Dermis blood vessel endothelial cell (primary cell): ENCODE measurements at places on chromosomes 11 and 22. TPM values are rescaled to one million over a fixed set of nuclear protein-coding genes. Genes with fewer than 3 reads are reported as not detected.

DNA sequence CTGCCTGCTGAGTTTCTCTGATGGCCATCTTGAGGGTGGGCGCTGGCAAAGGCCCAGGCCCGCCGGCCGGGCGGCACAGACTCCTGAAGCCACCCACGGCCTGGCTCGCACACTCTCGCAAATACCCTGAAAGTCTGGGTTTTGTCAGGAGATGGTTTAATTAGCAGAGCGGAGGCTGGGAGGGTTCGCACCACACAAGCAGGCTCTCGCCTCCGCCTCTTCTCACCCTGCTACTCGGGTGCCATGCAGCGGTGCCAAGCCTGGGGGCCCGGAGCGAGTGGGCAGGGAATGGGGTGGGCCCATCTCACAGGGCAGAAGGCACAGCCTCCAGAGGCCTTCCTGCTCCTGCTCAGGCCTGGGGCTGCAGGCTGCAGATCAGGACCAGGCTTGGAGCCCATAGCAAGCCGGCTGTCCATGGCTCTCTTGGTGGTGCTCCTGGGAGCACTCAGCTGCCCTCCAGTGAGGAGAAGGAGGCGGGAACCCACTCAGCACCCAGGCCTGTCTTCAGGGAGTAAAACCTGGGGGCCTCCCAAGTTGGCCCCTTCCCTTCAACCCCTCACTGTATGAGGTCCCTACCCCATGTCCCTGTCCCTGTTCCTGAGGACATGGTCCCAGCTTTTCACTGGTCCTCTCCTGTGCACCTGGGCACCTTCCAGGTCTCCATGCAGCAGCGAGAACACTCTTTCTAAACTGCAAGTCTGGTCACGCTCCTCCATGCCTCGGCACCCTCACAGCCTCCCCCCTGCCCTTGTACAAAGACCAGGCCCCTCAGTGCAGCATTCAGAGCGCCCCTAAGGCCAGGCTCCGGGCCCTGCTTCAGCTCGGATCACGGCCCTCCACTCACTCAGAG lies 62.0 kb downstream of the FLRT1 start:
- no peak for DNase-seq

DNA sequence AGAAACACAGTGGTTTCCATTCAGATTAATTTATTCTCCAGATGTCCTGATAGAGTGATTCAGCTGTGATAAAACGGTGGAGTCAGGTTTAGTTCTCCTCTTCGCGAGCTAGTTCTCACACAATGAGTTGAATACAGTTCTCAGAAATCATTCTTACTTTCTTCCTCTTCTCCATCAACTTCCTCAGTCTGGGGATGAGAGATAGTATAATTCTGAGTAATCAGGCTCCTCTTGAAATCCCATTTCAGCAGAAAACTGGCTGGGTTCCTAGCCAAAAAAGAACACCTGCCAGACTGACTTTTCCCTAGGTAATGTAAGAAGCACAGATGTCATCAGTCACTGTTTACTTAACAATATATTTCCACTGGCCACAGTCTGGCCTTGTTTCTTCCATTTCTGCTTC lies 76.7 kb downstream of the SVIP start:
- DNase-seq, result no peak

DNA sequence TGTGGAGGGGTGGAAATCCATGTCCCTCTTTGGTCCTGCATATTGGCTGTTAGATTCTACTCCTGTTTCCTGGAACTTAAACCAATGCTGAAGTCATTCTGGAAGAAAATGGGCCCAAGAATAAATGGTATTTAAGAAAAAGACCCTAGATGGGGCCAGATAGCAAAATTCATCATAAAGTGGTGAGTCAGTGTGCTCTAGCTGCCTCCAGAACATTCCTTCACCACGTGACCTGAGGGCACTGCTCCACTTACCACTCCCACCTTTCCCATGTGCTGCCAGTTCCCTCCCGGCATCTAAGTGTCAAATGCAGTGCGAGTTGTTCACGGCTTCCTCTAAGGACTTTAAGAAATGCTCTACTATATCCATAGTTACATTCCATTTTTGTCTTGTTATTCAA lies 30.9 kb upstream of the NAP1L4 start:
- peak; percentile 34 for DNase-seq

GRCh38 chr22:27302501-27302900 lies 499.1 kb downstream of the MN1 start:
- no peak for DNase-seq

- no peak for DNase-seq
These were observed 106.4 kb upstream of the TENM4 start for GRCh38 chr11:79547256-79547655.

DNA sequence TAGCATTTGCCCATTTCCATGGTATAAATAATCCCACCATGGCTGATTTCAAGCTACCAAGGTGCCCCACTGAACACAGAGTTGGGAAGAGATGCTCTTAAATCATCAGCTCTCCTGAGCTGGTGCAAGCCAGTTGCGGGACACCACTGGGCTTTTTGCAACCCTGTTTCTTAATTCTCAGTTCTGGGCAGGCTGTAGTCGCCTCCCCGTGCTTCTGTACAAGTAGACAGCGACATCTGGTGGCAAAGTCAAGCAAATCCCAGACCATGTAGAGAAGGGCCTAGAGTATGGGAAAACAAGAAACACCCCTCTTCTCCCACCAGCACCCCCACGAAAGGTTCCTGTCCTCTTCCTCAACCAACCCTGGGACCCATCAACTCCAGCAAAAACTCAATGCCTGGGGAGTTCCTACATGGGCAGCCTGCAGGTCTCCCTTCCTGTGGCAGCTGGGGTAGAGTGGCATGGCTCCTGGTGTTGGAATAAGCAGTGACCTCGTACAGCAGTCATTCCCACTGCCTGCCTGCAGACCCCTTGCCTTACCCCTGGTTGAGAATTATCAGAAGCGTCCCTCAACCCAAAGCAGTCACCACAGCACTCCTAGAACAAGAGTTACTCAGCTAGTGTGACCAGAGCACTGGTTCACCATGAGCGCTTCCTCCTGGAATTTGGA lies 68.4 kb downstream of the IGLL5 start:
- DNase-seq, result peak; percentile 81

The SYCE3 gene
- total RNA-seq, result not detected in 2 replicates

The SLC5A1 gene
- not detected in 2 replicates for total RNA-seq

The SNX15 gene
- total RNA-seq, result 13.1 and 16.5 TPM in 2 replicates

The TRMT2A gene
- total RNA-seq, result 39.9 and 48.8 TPM in 2 replicates
